ENCODE measurements at places on chromosomes 12 and 14.

DNA sequence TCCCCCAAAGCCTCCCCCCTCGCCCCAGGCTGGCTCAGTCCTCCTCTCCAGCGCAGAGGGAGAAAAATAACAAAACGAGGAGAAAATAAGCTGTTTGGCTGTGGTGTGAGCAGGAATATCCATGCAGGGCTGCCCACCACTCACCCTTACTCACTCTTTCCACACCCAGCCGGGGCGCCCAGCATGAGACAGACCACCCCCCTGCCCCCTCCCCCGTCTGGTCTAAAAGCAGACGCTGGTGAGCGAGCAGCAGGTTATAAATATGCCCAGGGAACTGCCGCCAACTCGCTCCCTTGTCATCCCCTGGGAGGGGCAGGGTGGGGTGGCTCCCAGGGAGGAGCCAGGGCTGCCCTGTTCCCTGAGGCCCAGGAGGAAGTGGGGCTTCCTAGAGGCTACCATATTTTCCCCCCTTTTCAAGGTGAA lies 7.4 kb downstream of the WNT1 start:
- DNase-seq: no peak

- DNase-seq: no peak
Observed at GRCh38 chr12:22626406-22626805, 1.4 kb downstream of the ETNK1 start.

DNA sequence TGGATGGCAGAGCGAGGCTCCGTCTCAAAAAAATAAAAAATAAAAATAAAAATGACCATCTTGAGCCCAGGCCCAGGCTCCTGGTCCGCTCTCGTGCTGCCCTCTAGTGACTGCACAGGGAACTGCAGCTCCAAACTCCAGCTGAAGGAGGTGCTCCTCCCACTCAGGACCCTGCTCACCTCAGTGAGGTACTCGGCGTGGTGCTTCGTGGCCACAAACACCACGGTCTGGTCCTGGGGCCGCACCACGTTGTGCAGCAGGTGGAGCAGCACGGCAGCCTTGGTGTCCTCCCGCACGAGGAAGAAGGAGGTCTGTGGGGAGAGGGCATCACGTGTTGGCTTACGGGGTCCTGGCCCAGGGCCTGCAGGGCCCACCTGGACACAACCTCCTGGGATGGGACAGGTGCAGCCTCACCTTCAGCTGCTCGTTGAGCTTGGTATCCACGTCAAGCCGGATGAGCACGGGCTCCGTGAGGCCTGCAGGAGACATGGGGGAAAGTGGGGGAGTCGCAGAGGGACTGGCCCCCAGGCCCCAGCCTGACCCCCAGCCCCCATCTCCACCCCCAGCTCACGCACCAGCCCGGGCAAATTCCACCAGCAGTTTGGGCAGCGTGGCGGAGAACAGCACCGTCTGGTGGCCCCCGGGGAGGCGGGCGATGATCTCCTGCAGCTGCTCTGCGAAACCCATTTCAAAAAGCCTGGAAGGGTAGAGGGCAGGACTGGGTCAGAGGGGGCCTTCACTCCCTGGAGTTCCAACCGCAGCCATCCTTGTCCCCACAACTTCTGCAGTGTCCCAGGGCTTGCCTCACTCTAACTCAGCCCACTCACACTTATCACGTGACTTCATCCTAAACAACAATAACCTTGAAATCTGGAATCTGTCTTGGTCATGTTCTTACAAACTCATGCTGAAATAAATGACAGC lies 10.6 kb downstream of the DDX54 start:
- no peak for DNase-seq

DNA sequence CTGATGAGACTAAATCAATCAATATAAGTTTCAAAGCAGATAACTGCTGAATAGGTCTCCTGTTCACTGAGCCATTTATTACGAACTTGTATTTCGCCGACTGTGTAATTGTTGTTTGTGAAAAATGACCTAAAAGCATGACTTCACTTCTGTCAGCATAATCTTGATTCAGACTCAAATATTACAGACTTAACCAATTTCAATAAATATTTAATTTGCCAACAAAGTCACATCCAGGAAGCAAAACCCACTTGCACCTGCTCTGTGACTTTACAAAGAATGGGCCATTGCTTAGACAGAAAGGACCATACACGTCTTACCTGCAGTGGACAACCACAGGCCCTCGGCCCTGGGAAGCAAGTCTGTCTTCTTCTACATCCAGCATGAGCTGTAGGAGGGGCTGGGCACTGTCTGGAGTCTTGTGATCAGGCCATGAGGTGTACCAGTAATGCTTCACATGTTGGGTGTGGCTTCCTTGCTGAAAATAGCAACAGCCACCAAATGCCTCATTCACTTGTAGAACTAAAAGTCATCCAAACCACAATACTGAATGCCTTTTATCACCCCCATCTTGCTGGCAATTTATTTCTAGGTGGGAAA lies 23.5 kb upstream of the PTPRB start:
- DNase-seq: no peak

GRCh38 chr12:32178341-32179010 lies 71.8 kb downstream of the BICD1 start:
- DNase-seq: peak; percentile 12

- DNase-seq: no peak
Observed at GRCh38 chr12:111425655-111426054, 19.9 kb downstream of the SH2B3 start.

Data from NCI-H526 (cell line).